ENCODE measurements at places on chromosomes 7 and 10. TPM values are rescaled to one million over a fixed set of nuclear protein-coding genes. Genes with fewer than 3 reads are reported as not detected.

- DNase-seq = no peak
Observed at GRCh38 chr10:33302208-33302829, 32.1 kb downstream of the NRP1 start.

Gene CDK14
- total RNA-seq = 3.7 TPM

- no peak for DNase-seq
Observed at GRCh38 chr7:46428295-46428694, 507.2 kb upstream of the IGFBP3 start.

DNA sequence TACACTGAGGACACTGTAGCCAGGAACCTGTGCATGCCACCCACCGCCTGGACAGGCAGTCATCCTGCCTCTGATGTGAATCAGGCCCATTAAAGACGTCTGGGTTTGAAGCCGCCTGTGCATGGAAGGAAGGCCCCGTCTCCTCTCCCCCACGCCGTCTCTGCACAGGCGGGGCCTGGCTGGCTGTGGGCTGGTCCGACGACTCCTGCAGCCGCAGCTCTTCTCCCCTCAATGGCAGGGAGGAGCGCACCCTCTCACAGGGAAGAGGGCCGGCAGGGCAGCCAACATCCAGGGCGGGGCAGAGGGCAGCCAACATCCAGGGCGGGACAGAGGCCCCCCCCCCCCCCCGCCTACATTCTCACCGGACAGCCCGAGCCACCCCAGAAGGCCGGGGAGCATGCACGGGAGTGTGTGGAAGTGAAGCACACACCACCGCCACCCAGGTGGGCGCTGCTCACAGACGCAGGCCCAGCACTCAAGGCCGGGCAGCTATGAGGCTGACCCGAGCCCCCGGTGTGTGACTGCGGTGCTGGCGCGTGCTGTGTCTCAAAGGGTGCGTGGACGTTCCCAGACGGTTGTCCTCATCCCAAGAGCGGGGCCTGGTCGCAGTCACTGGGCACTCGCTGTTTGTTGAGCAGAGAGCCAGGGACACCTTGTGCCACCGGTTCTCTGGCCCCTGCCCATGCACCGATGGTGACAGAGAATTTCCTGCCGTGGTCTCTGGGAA lies 19.1 kb downstream of the DPYSL4 start:
- DNase-seq = no peak

DNA sequence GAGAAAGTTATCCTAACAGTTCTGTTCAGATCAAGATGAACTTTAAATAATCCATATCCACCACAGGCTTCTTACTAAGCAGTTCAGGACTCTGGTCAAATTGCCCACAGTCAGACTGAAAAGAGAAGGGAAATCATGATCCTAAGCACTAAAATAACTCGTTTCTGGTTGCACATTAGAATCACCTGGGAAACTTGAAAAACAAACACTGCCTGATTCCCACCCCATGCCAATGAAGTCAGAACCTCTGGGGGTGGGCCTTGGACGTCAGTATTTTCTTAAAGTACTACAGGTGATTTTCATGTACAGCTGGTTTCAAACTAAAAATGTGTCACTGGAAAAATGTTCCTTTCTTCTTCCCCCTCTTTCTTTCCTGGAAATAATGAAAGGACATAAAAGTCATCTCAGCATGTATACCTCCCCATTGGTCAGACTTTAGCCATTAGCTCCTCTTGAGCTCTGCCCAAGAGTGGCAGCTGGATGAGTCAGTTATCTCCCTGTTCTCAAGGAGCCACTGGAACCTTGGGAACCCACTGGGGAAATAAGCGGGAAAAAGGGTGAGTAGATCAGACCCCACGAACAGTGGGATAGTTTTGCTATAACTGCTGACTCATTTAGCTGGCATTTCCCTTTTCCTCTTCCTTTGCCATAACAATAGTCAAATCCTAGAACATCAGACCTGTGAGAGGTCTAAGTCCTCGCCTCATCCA lies 75.3 kb upstream of the IL6 start:
- DNase-seq = no peak

Gene MGAM2
- 0.11 TPM for total RNA-seq

- no peak for DNase-seq
Observed at GRCh38 chr10:72808001-72808400, 85.5 kb upstream of the OIT3 start.

Gene H2BK1
- not detected for total RNA-seq

- no peak for DNase-seq
Observed at GRCh38 chr7:96823274-96823673, 113.6 kb upstream of the SEM1 start.

GRCh38 chr7:83930262-83930661 lies 264.3 kb downstream of the SEMA3A start:
- no peak for DNase-seq

DNA sequence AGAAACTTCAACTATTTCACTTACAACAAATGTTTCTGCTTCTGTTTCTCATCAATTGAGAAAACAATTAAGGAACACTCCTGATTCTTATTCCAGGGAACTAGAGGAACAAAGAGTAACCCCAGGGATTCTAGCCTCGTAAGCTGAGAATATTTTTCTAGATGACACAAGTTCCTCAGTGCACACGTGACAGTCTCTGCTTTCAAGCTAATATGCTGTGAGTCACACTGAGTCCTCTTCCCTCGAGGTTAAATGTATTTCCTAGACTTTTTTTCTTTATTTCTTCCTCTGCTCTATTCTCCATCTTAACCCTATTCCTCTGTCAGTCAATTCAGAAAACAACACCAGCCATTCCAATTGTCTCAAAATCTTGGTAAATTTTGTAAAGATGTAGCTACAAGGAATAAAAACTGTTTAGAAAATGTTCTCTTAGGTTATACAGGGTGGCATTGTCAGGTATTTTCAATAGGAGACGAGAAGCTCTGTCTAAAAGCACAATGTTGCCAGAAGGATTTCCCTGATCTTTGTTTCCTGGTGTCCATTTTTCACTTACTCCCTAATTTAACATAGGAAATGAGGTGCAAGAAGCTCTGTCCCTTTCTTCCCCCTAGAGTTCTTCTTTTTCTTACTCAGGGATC lies 5.8 kb upstream of the C1GALT1 start:
- DNase-seq = no peak

Gene FFAR4
- 0.89 TPM for total RNA-seq

- DNase-seq = no peak
Observed at GRCh38 chr7:131476740-131477139, 79.7 kb downstream of the PODXL start.

Gene CYP26C1
- not detected for total RNA-seq

Gene MBL2
- not detected for total RNA-seq

DNA sequence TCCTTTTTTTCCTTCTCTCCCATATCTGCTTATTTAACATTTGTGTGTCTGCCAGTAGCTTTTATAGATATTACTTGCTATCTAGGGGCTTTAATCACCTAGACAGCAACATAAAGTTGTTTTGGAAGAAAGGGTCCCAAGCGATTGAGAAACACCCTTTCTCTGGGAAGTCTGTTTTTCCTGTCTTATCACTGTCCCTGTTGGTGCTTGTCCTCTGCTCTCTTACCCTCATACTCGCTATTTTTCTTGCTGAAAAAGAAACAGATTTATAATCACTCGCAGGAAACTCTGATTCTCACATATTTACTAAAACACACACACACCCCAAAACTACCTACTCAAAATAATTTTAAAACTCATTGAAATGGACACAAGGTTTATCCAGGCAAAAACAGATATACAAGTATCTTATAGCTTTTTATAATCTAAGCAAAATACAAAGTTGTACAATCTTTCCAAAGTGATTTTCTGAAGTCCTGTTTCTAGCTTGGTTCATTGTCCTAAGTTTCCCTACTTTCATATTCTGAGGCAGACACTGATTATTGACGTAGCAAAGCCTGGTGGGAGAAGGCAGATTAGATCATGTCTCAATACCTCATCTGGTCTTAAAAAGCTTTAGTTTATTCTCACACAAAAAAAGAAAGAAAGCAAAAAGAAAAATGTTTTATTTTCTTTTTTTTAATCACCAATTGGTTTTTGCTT lies 157.3 kb downstream of the CACNA2D1 start:
- no peak for DNase-seq

DNA sequence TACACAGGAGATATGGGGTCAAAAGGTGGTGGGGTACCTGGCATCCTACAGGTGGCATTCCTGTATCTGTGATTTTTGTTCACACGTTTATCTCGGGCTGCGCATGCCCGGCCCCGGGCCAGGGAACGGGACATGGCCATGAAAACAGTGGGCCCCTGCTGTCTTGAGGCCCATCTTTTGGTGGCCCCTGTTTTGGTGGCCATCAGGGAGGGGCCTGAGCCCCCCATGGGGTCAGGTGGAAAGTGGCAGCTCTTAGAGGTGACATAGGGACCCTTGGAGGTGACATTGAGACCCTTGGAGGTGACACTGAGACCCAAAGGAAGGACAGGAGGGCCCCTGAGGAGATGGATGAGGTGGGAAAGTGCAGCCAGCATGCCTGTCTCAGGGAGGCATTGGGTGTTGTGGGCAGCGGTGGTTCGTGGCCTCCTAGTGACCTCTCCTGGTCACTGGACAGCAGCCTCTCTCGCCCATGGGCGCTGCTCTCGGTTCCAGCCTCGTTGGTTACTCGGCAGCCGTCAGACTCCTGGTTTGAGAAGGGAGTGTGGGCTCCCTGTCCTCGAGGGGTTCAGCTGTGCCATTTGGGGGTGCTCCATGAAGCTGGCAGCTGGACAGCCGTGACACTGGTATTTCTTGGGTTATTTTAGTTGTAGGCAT lies 39.9 kb downstream of the INPP5A start:
- peak; percentile 59 for DNase-seq

Data from suprapubic skin (tissue), 4 donors.